ENCODE measurements at places on chromosomes 6 and 20.

DNA sequence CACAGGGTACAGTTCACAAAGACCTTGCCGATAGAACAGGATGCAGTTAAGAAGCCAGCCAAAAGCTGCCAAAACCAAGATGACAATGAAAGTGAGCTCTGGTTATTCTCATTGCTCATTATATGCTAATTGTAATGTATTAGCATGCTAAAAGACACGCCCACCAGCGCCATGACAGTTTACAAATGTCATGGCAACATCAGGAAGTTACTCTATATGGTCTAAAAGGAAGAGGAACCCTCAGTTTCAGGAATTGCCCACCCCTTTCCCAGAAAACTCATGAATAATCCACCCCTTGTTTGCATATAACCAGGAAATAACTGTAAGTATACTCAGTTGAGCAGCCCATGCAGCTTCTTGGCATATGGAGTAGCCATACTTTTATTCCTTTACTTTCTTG lies 748.7 kb downstream of the QKI start:
- DNase-seq: no peak

DNA sequence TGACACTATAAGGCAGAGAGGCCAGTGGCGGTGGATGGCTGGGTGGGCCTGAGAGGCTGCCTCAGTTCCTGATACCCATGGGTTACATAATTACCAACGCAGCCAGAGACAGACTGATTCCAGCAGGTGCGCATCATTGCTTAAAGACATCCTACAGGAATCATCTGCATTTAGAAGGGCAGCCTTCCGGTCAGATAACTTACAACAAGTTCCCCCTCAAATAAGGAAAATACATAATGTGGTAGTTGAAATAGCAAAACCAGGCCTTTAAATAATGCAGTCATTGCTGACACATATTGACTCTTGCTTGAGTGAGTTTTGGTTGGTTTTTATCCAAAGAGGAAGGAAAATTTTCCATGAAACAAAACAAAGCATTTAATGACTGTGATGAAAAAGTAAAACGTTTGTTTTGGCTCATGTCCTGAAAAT lies 81.9 kb downstream of the SIM1 start:
- DNase-seq: no peak

GRCh38 chr6:70385901-70386300 lies 27.4 kb upstream of the FAM135A start:
- DNase-seq: no peak

DNA sequence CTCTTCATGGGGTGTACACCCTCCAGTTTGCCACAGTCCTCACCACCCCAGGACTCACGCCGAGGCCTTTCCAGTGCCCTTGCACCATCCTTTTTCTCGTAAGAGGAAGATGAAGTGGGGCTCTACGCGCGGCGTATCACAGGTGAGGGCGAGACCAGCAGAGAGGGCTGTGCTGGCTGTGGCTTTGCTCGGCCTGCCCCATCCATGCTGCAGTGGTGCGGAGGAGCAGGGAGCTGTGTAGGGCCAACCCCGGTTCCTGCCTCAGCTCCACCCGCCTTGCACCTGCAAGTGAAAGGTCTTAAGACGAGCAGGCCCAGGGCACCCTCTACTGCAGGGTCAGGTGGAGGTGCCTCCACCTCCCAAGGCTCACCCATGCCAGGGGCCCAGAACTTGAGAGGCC lies 24.1 kb downstream of the RBCK1 start:
- DNase-seq: no peak

GRCh38 chr20:50427719-50428083 lies 82.5 kb upstream of the PTPN1 start:
- no peak for DNase-seq

DNA sequence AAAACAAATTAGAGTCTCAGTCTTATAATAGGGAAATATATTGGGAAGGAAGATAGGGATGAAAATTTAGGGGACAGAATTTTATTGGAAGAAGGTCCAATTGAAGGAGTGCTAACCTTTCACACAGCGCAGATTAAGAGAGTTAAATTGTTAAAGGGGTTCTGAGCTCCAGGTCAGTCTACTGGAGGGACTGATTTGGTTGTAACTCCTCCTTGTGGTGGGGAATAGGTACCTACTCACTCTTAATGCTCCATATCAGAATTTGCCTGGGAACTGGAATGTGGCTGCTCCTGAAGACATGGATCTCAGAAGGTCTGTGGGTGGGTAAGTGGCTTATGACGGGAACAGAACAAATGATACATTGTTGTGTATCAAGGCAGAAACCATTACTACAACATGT lies 143.5 kb downstream of the FLRT3 start:
- no peak for DNase-seq

DNA sequence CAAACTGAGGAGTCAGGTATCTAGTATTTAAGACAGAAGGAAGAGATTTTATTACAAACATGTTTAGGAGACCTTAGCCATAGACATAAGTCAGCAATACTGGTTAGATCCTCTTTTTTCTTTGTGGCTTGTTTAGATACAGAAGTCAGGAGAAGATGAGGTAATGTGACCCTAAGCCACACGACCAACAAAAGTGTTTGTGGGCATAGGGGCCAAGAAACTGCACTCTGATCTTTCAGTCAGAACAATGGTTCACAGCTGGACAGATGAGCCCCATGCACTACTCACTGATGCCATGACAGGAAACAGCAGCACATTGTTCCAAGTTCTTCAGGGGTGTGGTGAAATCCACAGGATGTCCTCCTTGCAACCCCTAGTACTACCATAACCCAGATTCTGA lies 238.5 kb upstream of the RAB32 start:
- DNase-seq: no peak

DNA sequence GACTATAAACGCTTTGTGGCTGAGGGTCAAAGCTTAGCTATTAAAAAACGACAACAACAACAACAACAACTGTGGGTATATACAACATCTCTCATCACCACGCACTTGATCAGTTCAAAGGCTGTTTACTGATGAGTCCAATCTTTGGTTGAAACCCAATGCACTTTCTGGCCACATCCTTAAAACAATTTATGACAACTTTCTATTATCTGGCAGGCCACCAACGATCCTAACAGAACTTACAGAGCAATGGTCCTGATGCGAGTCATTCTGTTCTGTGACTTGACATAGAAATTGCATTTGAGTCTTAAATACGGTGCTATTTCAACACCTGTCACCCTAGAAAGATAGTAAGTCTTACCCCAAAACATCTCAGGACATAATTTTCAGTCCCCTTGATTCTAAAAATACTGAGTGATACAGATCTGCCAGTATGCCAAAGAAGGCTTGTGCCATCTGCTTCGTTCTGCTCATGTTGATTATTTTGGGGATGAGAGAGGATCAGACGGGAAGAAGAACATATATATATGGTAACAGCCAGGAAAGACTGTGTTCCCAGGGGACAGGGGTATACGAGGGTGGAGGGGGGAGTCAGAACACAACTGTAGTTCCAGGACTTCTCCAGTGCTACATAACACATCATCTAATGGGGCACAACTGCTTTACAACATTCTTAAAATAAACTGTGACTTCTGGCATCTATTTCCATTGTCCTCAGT lies 55.8 kb downstream of the PLAGL1 start:
- no peak for DNase-seq

DNA sequence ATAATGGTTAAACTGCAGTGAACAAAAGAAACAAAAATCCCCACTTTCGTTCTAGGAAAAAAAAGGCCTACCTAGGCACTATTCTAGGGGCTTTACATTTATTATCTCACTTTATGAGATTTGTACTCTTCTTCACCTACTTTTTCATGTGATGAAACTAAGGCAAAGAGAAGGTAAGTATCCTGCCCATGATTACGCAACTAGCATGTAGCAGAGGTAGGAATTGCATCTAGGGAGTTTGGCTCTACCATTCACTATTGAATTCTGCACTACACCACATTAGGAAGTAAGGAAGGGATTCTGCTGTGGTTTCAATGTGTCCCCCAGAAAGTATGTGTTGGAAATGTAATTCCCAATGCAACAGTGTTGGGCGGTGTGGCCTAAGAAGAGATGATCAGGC lies 11.4 kb upstream of the C6orf141 start:
- DNase-seq: no peak

- no peak for DNase-seq
Observed at GRCh38 chr6:90083891-90084290, 189.6 kb downstream of the GJA10 start.

GRCh38 chr6:93567164-93567563 lies 147.8 kb upstream of the EPHA7 start:
- DNase-seq: no peak

DNA sequence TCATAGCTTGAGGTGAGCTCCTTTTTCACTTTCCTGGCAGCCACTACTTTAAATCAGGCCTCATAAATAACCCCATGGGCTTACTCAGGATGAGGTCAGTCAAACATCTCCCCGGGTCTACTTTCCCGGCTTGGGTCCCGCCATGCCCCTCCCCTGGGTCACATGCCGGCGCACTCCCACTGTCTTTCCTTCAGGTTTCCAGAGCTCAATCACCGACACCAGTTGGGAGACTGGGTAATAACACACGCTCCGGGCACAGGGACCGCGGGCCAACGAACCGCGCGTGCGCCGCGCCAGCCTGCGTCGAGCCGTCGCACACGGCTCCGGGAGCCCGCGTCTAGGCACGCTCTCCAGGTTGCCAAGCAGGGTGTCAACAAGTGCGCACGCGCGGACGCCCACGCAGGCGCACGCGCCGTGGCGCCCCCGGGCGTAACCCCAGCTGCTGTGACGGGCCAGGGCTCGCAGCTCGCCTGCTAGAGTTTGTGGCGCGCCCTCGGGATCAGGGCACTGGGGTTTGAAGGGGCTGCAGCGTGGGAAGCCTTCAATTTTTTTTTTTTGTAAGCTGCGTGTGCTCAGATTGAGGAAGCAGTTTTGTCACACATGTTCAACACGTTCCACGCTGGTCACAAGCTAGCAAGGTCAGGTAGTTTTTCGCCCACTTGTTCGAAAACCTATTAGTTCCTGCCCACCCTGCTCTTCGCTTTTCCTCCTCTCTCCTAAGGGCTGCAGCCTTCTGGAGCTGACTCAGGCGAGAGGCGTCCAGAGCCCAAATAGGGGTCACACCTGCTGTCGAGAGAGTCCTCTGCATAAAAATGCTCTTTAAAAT lies 31.8 kb downstream of the TFAP2B start:
- DNase-seq: no peak

DNA sequence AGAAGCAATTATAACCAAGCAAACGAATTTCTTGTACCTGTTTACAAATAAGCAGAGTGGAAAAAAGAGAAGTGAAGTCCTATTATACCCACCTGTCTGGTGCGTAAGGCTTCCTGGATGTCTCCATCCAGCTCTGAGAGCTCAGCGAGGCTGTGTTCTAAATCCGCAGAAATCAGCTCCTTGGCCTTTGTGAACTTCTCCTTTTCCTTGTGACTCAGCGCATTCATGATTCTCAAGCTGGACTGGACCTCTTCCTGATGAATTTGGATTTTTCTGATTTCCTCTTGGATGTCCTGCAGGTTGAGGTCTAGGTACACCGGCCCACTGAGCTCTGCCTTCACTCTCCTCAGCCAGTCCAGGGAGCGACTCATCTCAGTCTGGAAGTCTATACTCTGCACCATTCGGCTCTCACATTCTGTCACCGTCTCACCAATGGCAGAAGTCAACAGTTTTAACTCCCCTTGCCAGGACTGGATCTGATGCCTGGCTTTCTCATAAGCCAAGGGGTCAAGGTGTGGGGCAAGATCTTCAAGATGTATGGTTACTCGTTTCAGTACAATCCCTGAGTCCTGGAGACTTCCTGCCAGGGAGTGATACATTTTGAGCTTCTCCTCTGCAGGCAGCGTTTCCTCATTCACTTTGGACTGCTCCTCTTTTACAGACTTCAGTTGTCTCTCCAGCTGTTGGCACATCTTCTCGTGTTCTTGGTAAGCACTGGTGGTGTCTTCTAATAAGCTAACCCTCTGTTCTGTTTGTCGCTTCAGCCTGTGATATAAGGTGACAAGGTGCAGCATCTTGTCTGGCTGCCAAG lies 307.3 kb downstream of the SYNE1 start:
- DNase-seq: no peak

DNA sequence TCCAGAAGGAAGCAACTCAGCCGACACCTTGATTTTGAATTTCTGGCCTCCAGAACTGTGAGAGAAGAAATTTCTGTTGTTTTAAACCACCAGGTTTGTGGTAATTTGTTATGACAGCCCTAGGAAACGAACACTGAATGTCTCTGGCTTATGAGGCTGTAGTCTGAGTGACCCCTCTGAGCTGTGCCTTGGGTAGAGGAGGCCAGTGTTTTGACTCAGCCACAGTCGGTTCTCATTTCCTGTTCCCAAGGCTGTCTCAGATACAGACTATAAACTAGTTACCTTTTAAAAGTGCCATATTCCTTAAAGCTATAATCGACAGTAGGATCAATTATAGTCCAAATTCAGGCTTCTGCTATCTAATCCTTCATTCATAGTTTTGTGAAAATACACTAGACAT lies 391.2 kb upstream of the MAP3K7 start:
- DNase-seq: no peak

DNA sequence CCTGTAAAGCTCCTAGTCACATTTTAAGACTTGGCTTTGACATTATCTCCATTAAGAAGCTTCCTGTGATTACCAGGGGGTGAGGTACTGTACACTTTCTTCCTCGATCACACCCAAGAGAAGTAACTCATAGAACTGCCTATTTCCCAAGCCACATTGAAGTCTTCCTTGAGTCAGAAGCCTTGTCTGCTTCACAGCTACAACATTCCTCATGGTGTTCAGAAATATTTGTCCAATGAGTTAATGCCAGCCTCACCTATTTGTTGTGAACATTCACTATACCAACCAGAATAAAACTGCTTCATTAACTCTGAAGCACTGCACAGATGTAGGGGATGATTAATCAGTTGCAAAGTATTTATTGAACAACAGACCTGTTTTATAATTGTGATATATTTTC lies 622.3 kb downstream of the PTPRT start:
- DNase-seq: no peak

DNA sequence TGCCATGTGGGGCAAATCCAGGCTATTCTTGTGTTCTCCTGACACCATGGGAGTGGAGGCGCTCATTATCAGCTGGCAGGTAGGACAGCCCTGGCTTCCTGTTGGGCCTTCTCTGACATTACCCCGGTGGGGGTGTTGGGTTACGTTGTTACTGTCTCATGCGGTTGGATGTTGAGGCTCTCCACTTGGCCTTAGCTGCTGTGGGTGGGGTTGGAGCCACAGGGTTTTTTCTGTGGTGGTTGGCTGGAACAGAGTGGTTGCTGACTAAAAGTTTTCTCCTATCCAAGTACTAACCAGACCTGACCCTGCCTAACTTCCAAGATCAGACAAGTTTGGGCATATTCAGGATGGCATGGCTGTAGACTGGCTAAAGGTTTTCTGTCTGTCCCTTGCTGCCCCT lies 20.2 kb downstream of the RIPK1 start:
- no peak for DNase-seq

GRCh38 chr6:5132731-5133130 lies 47.6 kb downstream of the PPP1R3G start:
- DNase-seq: no peak

Measured in activated gamma-delta T cell (primary cell).